ENCODE measurements at places on chromosomes 6 and 20.

DNA sequence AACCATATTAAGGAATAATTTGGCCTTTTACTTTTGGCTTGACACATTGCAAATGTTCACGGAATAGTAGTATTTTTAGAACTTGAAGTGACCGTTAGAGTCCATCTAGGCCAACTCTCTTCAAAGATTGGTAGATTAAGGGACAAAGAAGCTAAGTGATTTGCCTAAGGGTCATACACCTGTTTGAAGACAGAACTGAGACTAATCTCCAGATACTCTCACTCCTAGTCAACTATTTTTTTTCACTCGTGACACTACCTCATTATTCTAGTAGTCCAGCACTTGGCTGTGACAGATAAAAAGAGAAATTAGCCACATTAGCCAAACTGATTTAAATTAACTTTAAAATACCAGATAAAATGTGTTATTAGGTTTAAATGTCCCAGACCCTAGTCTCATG, 10.6 kb downstream of the ACSS2 start:
- DNase-seq: no peak

DNA sequence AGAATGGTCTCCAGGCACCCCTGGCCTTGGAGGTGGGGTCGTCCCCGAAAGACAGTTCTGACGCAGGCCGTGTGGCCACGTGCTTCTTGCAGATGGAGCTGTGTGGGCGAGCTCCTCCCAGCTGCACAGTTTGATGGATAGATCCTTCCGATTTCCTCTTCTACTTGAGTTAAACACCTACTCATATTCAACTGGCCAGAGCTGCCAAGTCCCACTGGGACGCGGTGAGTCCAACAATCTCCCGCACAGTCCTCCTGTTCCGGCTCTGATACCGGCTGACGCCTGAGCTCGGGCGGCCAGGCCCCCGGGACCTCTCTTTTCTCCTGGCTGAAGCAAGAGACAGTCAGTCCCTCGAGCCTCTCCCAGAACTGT, 57.9 kb upstream of the DACT2 start:
- no peak for DNase-seq

DNA sequence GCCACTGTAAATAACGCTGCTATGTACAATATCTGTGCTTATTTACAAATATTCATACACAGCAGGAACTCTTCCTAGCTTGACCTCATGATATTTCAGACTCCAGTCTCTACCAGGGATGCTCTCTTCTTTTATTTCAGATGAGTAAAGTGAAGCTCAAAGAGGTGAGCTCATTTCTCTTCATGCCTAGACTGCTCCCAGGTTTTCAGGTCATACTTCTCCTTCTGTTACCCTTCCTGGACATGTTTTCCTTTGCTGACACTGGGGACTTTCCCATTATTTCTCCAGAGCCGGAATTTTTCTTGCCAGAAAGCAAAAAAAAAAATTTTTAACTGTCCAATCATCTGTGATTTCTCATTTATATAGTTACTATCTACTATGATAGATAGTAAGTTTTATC, 147.2 kb upstream of the DST start:
- no peak for DNase-seq

- peak; percentile 30 for DNase-seq
Observed at GRCh38 chr20:46945465-46945864, 50.8 kb downstream of the EYA2 start.

DNA sequence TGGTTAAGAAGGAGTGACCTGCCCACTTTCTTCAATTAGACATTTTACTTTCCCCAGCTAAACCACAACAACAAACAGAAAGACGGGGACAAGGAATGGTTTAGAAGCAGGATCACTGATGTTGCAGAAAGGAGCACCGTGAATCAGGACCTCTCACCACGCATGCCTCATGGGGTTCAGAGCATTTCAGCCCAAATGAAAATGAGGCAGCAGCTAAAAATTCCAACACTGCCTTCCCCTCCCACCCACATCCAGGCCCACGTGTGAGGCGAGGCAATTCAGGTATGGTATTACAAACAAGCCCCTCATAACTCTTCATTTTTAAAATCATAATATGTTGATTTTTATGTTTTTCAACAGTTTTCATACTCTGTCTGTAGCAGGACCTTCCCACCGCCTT, 194.1 kb upstream of the ARID1B start:
- no peak for DNase-seq

DNA sequence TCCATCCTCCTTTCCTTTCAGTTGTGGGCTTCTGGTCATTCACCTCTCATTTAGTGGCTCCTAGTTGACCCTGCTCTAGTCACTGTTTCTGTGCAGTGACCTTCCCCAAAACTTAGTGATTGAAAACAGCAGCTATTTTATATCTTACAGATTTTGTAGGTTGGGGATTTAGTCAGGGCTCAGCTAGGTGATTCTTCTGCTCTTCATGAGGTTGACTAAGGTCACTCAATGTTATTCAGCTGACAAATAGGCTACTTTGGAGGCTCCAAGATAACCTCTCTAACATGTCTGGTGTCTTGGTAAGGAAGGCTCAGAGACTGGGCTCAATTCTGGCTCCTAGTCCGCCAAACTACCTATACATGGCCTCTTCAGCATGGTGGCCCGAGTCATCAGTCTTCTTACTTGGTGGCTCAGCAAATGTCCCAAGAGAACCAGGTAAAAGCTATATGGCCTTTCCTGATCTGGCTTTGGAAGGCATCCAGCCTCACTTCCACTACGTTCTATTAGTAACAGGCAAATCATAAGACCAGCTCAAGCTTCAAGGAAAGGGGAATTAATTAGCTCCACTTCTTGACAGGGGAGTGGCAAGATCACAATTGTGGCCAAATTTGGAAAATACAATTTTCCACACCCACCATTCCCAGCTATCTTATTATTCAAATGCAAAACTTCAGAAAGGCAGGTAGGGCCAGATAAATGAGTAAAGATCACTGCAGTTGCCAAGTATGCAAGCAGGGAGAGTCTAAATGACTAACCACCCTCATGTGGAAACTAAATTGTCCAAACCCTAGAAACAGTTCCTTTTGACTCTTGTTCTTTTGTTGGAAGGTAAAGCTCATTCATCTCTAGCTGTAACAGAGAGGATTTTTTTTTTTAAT, 50.5 kb upstream of the LTV1 start:
- no peak for DNase-seq

DNA sequence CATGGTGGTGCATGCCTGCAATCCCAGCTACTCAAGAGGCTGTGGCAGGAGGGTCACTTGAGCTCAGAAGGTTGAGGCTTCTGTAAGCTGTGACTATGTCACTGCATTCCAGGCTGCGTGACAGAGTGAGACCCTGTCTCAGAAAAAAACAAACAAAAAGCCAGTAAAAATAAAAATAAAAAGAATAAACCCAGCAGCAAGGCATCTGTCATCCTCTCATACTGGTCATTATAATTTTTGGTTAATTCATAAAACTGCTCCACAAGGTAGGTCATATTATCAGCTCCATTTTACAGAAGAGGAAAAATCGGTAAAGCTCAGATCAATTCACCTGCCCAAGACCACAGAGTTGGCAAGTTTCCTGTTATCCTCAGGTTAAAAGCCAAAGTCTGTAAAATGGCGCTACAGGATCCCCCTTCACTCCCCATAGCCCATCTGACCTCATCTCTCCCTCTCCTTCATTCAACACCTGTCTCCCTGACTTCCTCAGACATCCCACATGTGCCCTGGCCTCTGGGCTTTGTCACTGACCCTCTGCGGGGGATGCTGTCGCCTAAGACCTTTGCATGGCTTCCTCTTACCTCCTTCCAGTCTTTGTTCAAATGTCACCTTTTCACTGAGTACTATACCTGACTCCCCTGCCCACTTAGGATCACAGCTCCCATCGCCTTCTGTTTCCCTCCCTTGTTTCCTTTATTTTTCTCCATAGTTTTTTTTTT, 213.2 kb upstream of the ZNF217 start:
- DNase-seq: peak; percentile 45

GRCh38 chr20:942611-943010, 26.5 kb upstream of the ANGPT4 start:
- DNase-seq: no peak

All from M059J (cell line).